ENCODE measurements at places on chromosomes 2 and 18.

DNA sequence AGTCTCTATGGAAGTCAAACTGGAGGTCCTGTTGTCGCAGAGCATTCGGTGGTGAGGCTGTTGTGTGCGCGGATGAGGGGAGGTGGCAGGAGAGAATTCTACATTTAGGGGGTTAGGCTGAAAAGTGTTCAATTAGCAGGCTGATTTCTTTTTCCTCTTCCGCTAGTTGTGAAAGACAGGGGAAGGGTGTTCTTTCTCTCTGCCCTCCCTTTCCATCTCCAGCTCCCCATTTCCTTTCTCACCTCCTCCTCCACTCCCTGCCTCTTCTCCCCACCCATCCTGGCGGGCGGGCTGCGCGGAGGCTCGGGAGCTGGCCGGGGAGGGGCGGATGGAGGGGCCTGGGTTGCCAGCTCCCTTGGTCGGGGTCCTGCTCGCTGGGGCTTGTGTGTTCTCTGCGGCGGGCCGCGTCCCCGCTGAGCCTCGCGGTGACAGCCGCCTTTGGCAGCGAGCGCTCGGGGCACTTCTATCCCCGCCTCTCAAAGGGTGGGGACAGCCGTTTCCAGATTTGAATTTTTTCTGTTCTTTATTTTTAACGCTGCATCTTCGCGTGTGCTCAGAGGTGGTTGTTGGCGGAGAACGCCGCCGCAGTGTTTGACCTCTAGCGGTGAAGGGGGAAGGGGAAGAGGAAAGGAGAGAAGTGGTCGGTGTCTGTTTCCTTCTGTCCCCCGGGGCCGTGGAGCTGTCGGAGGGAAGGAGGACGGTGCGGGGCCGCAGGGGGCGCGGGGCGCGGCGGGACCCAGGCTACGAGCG lies 3.6 kb downstream of the SOX11 start:
- DNase-seq: peak; percentile 19

DNA sequence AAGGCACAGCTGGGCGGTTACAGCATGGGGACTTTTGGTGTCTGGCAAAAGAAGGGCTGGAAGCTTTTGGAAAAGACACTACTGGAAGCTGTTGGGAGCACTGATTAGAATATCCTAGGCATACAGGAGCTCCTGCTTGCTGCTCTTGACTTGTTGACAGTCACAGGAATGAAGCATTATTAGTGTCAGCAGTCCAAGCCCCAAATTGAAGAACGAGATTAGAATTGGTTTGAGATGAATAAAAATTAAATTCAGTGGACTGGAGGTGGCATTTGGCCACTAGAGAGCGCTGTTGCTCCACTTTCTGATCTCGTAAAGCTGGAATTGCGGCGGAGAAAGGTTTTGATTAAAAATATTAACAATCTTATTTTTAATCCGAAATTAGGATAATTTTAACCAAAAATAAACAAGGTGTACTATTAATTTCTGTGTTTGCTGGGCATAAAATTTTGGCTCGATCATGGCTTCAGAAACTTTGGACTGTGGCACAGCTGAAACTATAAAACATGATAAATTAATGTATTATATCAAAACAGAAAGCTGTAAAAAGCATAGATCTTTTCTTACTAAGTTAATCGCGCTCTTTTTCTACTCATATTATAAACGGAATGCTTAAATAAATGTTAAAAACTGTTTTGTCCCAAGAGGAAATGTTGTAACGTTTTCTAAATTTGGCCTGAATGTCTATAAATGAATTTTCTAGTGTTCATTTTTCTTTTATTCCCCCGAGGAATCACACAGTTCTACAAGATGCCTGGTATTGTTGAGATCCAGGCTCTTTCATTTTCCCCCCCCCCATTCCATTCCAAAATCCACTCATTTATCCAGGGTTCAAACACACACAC lies 2.4 kb upstream of the HOXD8 start:
- DNase-seq: peak; percentile 78

DNA sequence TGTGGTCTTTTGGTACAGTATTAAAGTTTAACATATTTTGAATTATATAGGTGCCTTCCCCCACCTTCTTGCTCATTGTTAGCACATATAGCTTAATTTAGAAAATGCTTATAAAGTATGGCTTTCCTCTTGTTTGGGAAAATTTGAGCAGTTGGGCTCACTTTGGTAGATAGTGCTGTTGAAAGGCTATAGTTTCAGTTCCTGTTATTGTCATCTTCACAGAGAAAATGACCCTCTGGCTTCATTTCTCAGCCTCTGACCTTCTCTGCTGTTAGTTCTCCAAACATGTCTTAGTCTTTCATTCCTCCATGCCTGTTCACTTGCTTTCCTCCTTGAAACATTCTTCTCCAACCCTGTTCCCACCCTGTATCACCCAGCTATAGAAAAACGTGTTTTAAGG lies 200.6 kb downstream of the WDR7 start:
- no peak for DNase-seq

GRCh38 chr2:56713978-56714377 lies 530.2 kb downstream of the CCDC85A start:
- DNase-seq: no peak

DNA sequence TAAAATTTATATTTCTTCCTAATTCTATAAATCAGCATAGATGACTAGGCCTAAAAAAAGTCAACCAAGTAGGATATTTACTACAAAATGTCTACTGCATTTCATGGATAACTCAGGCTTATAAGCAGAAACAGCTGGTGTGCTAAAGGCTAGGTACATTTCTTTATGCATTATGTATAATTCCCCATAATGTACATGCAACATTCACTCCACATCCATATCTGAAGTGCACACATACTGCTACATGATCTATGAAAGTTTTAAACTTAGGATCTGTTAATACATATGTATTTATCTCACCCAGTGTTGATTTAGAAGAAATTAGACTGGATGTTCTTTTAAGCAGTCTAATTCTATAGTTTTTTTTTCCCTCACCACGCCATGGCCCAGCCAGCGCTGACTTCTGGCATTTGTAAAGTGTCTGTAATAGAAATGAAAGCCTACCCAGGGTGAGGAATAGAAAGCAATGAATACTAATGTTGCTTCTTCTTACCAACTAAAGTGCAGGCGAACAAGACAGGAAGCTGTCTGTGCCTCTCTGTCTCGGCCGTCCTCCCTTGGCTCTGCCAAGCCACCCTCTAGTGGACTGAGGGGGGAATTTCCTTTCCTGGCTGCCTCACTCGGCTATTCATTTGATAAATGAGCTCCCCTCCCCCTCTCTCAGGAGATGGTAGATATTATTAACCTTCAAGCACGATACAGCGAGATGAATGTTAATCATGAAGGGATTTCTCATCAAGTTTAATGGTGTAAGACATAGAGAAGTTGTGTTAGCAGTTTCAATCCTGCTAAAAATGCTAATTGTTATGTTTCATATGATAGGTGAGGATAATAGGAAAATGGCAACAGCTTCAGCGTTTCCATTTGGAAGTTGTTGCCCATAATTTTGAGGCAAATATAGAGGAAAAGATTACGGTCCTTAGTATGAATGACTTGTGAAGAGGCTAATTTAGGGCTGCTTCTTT lies 384.5 kb downstream of the MTX2 start:
- peak; percentile 89 for DNase-seq

Measured in Kasumi-1 (cell line).